ENCODE measurements at places on chromosomes 7 and 10.

DNA sequence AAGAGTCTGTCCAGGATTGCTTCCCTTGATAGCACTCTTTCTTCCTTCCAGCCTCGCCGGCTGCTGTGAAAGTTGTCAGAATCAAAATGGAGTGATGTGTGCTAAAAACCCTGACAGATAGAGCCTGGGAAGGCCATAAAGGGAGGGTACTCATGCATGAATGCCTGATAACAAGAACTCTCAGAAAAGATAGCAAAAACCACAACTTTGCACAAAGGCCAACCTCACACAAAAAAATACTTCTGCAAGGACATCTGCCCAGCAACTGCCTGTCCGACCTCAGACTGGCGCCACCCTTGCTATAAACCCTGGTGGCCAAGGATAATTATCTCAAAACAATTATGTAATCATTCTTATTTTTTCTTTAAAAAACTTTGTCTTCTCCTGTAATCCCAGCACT, 133.2 kb upstream of the SVIL start:
- no peak for DNase-seq

- no peak for DNase-seq
These were observed 262.5 kb upstream of the GNAI1 start for GRCh38 chr7:79872176-79872575.

GRCh38 chr10:5570007-5570655, 45.4 kb downstream of the CALML3 start:
- DNase-seq = no peak

- DNase-seq = no peak
These were observed 98.4 kb upstream of the FAM3C start for GRCh38 chr7:121494516-121494915.

DNA sequence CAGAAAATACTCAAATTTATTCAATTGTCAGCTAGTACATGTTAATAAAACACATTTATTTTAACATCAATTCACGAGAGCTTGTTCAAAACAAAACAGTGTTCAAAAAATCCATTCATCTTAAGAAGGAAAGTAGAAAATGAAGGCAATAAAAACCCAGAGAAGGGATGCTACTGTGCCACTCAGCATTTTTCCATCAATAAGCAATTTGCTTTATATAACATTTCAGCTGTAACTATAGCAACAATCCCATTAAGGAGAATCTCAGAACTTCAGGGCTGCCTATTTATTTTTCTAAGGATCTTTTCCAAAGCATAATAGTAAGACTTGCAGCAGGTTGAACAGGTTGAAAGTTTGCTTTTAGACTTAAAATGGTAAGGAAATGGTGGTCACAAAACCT, 190.5 kb downstream of the PCLO start:
- DNase-seq = no peak

- no peak for DNase-seq
These were observed 152.0 kb upstream of the PCBD1 start for GRCh38 chr10:71040343-71040742.

GRCh38 chr10:79090134-79090803, 21.5 kb downstream of the ZMIZ1 start:
- DNase-seq = no peak

GRCh38 chr7:130207033-130207432, 627 bp upstream of the SSMEM1 start:
- DNase-seq = no peak

DNA sequence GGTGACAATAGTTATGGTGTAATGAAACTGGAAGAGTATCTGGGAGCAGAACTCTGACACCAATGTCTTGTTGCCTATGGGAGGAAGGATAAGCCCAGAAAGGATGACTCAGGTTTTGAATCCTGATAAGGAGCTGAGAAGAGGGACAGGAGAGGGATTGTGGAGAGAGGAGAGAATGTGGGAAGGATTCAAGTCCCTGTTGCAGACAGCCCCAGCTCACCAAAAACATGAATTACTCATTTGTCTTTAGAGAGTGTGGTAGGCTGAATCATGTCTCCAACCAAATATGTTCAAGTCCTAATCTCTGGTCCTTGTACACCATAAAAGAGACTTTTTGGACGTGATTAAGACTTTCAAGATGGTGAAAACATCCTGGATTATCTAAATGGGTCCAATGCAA, 206.9 kb upstream of the PHYHIPL start:
- no peak for DNase-seq

Data from SHP77 treated with DMSO at 0.1 percent for 48 hours (cell line).